ENCODE measurements at places on chromosomes 1 and 21.

DNA sequence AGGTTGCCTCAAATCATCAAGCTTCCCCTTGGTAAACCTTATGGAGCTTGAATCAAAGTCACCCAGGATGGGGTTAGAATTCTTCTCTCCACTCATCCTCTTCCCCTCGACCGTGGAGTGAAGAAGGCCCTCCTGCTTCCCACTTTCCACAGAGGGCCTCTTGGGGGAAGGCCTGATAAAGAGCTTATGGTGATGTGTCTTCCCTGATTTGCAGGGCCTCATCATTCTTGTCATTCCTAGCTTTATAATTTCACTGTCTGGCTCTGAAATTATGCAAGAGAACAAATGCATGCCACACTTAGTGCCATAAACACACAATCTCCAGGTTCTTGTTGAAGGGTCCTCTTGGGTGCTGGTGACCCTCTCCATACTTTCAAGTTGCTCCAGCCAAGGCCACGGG, 101.2 kb downstream of the HMGB4 start:
- DNase-seq, result no peak

GRCh38 chr1:209585672-209586071, 2.2 kb downstream of the CAMK1G start:
- DNase-seq, result peak; percentile 64

DNA sequence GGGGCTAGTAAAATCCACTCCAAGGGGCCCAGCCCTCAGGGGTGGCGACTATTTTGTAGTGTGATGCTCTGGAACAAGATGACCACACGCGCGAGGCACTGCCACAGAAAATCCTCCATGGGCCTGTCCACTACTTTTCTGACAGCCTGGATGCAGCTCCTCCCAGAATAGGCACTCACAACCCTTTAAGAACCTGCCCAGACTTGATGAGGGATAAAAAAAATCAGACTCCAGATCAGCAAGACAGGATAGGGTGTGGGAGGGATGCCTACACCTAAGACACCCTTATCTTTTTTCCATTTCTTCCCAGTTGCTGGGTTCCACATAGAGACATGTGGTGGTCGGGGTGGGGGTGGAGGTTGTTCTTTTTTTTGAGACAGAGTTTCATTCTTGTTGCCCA, 33.5 kb downstream of the PCAT6 start:
- DNase-seq, result no peak

DNA sequence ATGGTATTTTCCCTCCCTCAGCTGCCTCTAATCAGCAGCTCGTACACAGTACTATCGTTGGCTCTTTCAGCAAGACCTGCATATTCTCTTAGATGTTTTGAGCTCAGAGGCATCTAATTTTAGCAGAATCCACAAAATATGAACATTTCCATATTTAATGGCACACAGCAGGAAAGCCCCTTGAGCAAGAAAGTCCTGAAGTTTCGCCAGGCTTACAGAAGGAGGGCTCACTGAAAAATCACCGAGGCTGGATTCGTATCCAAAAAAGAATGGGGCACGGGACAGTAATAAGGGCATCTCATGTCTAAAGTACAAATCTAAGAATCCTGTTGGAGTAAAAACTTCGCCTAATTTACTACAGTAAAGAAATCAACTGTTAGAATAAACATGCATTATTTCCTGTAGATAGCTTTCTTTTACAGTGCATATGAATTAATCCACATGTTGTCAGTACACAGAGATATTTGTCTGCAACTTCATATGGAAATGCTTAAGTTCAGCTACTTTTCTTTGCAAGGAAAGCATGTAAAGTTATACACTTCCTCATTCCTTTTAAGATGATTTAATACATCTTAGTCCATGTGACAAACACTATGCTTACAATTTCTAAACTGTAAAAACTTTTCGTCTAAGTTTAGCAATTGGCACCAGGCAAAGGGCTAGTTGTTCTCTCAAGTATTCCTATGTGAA, 1205.3 kb upstream of the ADGRL4 start:
- DNase-seq, result no peak

DNA sequence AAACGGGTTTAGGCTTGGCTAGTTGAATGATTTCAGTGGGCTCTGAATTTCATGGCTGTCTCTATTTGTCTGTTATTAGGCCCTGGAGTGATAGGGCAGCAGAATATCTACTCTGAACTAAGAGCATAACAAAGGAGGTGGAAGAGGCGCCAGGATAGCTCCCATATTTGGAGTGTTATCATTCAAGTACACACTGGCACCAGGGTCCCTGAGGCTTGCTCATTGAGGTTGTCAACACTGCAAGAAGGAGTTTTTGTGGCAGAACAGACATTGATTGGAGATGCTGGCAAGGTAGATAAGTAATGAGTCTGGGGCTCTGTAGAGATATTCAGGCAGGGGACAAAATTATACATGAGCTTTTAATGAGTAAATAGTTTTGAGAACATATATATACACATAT, 1748.4 kb downstream of the MRPL39 start:
- no peak for DNase-seq
